ENCODE measurements at places on chromosomes 1 and 21.

DNA sequence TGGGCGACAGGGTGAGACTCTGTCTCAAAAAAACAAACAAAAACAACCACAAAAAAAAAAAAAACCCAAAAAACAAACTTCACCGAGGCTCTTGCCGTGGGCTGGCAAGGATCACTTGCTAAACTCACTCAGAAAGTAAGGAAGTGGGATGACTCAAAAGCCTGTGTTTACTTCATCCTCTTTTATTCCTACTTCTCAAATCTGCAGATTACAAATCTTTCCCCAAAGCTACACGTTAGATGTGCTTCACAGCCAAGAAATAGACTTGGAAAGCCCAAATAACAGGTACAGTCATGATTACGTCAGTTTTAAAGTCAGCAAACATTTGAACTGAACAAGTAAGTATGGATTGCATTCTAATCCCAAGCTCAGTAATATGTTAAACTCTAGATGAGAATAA is 359.3 kb downstream of the ADGRL2 start:
- DNase-seq: no peak

DNA sequence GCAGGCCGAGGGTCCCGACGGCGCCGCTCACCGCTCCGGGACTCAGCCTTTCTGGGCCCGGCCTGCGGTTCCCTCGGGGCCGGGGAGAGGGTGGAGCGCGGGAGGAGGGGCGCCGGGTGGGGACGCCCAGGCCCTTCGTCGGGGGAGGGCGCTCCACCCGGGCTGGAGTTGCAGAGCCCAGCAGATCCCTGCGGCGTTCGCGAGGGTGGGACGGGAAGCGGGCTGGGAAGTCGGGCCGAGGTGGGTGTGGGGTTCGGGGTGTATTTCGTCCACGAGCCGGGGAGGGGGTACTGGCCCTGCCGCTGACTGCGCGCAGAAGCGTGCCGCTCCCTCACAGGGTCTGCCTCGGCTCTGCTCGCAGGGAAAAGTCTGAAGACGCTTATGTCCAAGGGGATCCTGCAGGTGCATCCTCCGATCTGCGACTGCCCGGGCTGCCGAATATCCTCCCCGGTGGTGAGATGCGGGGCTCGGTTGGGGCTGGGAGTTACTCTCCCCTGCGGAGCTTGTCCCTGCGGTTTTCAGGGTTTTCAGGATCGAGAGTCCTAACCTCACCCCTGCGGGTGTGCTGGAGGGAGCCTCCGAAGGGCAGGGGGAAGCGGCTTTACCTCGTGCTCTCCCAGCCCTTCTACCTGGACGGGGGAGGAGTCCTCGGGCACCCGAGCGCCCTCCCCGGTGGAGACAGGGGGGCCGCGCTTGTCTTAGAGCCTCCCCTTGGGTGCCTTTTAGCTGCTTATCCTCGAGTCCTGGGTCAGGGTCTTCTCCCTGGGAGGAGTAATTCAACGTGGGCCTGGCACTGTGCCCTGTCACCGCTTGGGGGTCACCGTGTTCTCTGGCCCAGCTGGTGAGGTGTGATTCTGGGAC is 2.1 kb downstream of the SAMD11 start:
- no peak for DNase-seq

- DNase-seq: no peak
These were observed 1.6 kb upstream of the MARK1 start for GRCh38 chr1:220526294-220526693.

- DNase-seq: peak; percentile 24
These were observed 10.9 kb downstream of the SMAP2 start for GRCh38 chr1:40384413-40384762.

- no peak for DNase-seq
These were observed 20.9 kb downstream of the EPHX1 start for GRCh38 chr1:225830841-225831240.

DNA sequence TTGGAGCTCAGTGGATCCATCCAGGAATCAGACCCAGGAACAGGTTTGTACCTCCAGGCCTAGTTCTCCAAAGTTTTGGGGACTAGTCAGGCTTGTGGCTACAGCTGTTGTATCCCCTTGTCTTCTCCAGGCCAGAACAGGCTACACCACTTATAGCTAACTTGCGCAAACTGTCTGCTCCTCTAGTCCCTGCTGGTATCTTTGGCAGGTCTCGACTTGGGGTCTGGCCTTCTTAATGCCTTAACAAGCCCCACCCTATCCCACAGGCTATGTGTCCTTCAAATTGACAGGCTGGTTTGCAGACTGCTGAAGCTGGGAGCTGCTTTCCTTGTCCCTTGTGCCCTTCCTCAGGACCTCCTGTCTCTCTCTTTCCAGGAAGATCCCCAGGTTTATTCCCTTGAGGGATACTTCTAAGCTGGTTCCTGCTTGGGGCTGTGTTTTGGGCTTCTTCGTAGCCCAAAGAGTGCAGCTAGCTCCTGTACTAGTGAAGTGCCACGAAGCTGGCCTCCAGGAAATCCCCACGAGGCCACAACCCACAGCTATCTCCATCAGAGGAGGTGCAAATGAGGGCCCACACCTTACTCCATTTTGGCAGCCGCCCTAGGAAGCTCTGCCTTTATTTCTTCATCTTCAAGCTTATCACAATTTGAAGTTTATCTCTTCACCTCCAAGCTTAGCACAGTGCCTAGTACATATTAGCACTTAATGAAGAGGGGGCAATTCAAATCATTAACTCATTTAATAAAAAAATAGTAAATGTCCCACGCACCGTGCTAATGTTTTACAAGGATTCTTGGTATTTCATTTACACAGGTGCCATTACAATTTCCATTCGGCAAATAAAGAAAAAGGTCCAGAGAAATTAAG is 683 bp upstream of the DMAP1 start:
- peak; percentile 55 for DNase-seq

DNA sequence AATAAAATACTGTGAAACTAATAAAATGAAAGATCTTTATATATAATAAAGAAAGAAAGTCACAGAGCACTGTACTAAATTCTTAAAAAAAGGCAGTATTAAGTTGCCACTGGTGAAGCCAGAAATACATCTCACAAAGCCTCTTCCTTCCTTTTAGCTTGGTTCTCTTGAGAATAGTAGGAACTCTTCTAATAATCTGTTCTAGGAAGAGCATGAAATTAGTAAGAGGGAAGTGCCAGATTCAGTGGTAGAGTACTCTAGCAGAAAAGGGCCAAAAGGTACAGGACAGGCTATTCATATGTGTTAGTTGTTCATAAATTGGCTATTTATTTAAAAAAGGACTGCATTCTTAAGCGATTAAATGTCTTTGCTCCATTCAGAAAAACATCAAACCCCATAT is 33.7 kb downstream of the CTTNBP2NL start:
- no peak for DNase-seq

DNA sequence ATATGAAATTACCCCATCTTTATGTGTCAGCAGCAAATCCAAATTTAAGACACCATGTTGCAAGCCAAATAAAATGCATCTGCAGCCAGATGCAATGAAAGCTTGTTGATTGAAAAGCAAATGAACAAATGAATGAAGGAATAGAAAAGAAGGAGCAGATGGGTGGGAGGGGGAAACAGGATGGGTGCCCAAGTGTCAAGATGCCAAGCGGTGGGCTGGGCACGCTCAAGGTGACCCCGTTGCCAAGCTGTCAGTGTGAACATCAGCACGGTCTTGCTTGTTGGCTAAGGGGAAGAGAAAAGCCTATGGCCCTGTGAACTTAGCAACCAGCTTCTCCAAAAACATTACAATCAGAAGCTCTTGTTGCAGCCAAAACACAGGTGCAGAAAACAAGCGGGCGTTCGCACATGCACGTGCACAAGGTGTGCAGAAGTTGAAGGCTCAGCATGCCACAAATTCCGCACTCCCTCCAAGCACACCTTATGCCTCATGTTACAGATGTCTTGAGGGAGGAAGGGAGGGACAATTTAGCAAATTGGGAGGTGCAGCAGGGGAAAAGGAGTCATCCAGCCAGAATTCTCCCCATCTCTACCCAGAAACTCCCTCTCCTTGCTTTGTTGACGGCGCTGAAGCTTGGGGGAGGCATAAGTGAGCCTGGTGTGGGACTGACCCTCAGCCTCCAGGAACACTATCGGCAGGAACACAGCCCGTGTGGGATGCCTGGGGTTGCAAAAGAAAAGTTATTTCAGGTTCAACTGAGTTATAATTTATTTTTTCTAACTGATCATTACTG is 62.4 kb downstream of the HIVEP3 start:
- DNase-seq: no peak

GRCh38 chr1:147612366-147612765 is 58.0 kb downstream of the ACP6 start:
- no peak for DNase-seq

- no peak for DNase-seq
These were observed 30.8 kb upstream of the RD3 start for GRCh38 chr1:211522804-211523203.

DNA sequence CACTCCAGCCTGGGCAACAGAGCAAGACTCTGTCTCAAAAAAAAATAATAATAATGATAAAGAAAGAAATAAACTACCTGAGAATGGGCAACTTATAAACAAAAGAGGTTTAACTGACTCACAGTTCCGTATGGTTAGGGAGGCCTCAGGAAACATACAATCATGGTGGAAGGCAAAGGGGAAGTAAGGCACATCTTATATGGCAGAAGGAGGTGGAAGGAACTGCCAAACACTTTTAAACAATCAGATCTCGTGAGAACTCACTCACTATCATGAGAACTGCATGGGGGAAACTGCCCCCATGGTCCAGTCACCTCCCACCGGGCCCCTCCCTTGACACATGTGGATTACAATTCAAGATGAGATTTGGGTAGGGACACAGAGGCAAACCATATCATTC is 6.3 kb upstream of the EGLN1 start:
- no peak for DNase-seq

- DNase-seq: no peak
These were observed 775.0 kb downstream of the USP25 start for GRCh38 chr21:16504766-16505165.

DNA sequence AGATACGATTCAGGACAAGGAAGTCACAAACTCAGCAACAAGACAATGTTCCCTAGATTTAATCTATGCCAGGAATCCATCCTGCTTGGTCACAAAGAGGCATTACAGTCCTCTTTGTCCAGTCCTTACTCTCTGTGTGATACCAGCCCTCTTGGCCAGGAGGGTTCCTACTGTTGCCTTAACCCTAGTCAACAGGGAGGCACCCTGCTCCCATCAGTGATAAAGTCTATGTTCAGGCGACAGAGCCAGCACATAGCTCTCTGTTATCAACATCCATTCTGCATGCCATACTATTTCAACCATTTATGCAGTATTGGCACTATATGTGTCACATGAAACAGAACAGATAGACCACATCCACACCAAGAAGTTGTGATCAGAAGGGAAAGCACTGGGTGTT is 4.4 kb upstream of the NPL start:
- DNase-seq: no peak

DNA sequence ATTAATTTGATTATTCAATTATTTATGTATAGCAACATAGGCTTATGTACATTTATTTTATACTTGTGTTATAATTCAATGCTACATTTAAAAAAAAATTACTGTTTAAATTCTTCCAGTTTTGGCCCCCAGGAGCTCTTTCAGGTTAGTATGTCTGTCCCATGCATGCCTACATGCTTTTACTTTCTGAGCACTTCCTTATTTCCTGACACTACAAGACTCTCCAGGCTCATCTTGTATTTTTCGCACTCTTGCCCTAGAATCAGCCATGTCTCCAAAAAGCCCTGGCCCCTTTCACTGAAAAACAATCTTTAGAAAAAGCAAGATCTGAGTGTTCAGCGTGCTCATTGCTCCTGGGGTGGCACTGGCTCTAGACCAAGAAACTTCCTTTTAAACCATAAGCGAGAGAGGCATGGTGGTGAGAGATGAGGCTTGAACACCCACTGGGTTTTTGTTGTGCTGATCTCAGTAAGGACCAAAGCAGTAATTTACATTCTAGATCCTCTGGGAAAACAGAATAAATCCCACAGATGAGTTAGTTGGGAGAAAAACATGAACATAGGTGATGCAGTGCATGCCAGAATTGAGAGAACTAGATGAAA is 95.0 kb downstream of the SLC30A10 start:
- no peak for DNase-seq

DNA sequence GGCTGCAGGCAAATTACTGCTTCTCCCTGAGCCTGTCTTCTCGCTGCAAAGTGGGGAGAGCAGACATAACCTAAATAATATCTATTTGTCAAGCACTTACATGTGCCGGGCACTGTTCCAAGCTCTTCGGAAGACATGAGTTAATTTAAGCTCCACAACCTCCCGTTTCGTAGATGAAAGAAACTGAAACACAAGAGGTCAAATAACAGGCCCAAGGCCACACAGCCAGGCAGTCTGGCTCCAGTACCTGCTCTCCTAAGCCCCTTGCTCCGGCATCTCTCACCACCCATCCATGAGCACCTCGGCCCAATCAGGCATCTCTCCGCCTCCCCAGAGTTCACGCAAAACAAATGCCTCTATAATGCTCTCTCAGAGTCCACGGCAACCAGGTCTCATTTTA is 65.4 kb downstream of the TAS1R2 start:
- no peak for DNase-seq

- DNase-seq: no peak
These were observed 106.7 kb downstream of the PTPRU start for GRCh38 chr1:29342983-29343382.

- no peak for DNase-seq
These were observed 66.9 kb downstream of the PHTF1 start for GRCh38 chr1:113692342-113692741.

DNA sequence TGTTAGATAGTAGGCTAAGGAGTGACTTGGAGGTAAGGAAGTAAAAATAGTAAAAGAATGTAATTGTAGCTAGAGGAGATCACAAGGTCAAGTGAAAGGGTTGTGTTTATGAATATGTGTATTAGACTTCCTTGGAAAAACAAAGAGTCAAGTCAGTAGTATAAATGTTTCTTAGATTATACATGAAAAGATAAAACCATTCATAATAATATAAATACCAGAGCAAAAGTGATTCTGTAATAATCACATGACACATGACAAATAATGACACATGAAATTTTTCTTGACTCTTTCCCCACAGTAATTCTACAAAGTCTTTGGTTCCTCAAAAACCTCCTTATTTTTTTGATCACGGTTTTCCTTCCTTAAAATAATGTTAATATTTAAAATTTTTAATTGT is 56.4 kb downstream of the IVNS1ABP start:
- no peak for DNase-seq

- no peak for DNase-seq
These were observed 683 bp downstream of the PPOX start for GRCh38 chr1:161166669-161167548.

GRCh38 chr1:117110774-117111173 is 10.8 kb downstream of the TRIM45 start:
- no peak for DNase-seq

- no peak for DNase-seq
These were observed 21.3 kb upstream of the ZMYM4 start for GRCh38 chr1:35247256-35247655.

GRCh38 chr1:15207031-15207828 is 39.8 kb upstream of the FHAD1 start:
- DNase-seq: no peak
